ENCODE measurements at places on chromosomes 11 and 22.

DNA sequence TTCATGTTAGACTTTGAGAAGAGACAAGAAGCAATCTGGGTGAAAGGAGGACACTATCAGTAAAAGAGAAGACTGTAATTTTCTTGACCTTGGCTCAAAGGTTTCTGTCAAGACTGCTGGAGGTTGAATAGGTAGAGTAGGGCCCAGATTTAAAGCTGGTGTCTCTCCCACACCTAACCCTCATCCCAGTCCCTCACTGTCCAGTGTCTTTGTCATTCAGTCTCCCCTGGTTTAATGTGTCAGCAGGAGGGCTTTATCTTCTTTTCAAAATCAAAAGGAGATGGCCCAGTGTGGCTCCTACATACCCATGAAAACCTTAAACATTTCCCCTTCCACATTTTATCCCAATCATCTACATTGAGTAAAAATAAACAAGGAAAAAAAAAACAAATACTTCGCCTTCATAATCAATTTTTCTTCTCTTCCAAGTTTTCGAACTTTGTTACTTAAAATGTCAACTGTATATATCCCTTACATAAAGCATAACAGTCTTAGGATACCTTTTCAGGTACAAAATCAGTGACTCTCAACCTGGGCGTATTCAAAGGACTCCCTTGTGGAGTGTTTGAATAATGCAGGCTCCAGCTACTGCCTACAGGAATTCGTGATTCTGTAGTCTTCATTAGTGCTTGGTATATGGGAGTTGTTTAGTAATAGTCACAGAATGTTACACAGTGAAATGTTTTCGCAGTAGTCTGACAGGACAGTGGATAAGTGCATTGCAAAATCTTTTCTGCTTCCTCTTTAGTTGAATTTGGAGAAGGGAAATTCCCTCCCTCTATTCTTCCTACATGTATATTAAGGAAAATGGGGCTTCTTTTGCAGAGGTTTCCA lies 87.2 kb downstream of the FAT3 start:
- DNase-seq: peak; percentile 62

DNA sequence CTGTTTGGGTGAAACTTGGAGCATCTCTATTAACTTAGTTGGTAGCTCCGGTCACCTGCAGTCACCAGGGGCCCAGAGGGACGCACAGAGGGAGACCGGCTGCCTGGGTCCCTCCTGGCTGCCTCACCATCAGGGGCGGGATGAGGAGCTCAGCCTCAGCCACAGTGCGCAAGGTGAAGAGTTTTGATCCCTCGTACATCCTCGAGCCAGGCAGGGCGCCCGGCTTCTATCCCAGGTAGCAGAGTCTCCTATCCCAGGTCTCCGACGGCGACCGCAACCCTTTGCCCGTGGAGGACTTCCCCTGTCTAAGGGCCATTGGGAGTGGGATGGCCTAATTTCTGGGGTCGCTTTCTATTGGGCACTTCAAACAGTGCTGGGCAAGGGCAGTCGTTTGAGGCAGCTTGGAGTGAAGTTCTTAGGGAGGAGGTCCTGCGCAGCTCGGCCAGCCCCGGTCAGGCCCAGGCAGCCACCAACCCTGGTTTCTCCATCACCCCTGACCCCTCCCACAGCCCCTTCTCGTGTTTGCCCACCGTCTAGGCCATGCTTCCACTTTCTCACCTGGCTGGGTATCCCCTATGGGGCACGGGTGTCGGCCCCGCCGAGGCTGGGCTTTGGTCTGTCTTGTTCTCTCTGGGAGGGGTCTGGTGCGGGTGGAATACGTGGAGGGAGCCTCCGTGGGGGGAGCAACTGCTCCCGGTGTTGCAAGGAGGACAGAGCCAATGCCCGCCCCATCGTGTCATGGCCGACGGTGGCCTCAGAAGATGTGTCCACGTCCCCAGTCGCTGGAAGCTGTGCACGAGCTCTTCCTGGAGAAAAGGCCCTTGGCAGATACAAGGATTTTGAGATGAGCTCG lies 3.6 kb upstream of the MRGPRG start:
- no peak for DNase-seq

GRCh38 chr22:23816156-23816976 lies 22.4 kb downstream of the DERL3 start:
- DNase-seq: no peak

GRCh38 chr11:108402241-108402640 lies 65.1 kb downstream of the C11orf65 start:
- no peak for DNase-seq

DNA sequence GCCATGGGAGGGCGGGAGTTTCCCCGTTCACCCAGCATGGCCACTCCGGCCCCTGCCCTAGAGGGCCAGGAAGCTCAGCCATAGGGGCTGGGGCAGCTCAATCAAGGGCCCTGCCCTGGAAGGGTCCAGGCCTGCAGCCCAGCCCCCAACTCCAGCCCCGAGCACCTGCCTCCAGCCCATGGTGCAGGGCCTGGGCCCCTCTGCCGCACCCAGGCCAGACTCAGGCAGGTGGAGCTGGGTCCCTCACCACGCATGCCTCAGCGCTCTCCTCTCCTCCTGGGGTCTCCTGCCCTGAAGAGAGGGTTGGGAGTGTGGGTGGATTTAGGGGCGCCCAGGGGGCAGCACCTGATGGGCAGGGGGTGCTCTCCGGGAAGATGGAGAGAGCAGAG lies 13.1 kb downstream of the MLC1 start:
- DNase-seq: no peak
